Activated CD4-positive, CD25-positive, alpha-beta regulatory T cell treated with anti-CD3 and anti-CD28 coated beads, Interleukin-2, amount 50 U/mL, for 24 hours (primary cell): ENCODE measurements at places on chromosomes 5 and 9.

GRCh38 chr5:73338256-73339050, 110.1 kb downstream of the FOXD1 start:
- ATAC-seq: no peak

DNA sequence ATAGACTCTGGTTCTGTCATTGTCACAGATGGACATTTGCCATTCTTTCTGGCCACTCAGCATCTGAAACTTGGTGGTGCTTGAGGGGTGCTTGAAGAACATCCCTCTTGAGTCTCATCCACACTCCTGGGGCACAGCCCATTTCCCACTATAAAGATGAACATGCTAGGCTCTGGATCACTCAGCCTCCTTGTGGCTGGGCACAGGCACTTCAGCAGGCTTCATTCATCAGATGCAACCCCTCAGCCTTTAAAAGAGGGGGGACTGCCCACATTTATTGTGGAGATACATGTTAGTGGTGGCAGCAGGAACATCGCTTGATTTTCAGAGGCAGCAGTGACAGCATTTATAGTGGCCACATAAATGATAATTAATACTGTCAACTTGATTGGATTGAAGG, 124.7 kb upstream of the NIPBL start:
- no peak for ATAC-seq

- no peak for ATAC-seq
Observed at GRCh38 chr5:19739671-19740070, 248.3 kb downstream of the CDH18 start.

DNA sequence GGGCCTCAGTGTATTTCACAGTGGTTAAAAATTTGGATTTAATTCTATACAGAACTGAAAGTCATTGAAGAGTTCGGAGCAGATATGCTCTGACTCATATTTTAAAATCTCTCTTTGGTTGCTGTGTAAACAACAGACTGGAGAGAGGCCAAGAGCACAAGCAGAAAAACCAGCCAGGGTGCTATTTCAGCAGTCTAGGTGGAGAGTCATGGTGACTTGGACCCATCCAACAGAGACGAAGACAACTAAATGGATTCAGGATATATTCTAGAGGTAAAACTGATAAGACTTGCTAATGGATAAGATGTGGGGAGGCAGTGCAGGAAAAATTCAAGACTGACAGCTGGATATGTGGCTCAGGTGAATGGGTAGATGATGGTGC, 168.9 kb downstream of the MAPKAP1 start:
- ATAC-seq: no peak

- ATAC-seq: no peak
Observed at GRCh38 chr9:128568470-128569078, 16.2 kb downstream of the SPTAN1 start.

DNA sequence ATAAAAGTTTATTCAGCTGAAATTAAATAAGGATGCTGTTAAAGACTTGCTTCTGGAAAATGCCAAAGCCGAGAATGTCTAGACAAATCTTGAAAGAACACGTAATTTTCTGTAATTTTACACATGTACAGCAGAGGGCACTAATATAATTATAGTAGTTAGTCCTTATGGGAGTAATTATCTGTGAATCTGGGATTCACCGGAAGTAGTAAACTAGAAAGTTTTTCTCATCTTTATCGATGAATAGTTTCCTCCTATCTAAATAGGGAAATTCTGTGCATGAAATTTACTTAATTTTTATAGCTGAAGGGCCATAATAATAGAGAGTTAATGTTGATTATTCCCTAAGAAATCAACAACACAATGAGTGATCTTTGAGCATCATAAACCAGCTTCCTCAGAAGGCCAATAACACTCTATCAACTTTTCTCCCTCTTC, 18.4 kb upstream of the CNTLN start:
- ATAC-seq: no peak

GRCh38 chr9:74949859-74950855, 2.6 kb downstream of the C9orf40 start:
- no peak for ATAC-seq

DNA sequence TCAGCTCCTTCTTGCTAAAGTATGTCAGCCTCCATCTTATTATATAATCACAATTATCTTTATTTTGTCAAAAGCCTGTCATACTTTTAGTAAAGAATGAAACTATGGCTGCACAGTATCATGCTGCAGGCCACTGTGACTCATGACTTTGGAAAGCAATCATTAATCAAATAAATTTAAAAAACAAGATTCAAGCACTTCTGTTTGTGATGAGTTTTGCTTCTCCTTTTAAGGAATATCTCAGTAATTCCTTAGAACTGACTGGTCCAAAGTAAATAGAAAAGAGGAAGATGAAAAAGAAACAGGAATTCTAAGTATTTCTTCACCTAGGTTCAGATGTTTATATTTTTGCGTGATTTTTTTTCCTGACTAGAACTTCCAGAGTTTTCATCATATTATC, 83.1 kb downstream of the EDIL3 start:
- no peak for ATAC-seq

DNA sequence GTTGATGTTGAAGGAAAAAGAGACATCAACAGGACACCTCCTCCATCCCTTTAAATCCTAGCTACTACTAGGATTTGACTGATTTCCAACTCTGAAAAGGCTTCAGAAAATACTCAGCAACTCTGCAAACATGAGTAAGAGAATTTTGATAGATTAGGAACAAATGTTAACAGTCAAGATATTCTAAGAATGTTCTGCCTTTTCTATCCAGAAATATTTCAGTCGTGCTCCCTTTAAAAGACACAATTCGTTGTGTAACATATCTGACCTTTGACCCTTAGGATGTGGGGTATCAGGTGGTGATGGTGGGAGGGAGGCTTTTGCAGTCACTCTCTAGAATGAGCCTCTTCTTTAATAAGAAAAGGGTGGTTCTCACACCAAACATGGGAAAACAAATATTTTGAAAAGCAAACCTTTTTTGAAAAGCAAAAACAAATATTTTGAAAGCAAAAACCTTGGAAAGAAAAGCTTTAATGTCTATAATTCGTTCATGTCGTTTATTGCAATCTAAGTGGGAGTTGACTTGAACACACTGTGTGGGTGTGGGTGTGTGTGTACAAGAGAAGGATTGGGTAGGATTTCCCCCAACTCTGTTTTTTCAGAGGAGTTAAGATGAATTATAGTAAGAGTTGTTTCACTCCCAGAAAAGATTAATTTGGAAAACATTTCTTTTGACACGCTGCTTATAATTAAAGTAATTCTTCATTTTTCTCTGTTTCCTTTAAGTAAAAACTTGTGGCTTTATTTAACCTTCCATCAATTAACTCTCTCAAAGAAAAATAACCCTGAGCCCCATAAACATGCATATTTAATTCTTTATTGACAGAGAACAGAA, 152.8 kb downstream of the TMEM167A start:
- no peak for ATAC-seq
